ENCODE measurements at places on chromosomes 16 and 17.

DNA sequence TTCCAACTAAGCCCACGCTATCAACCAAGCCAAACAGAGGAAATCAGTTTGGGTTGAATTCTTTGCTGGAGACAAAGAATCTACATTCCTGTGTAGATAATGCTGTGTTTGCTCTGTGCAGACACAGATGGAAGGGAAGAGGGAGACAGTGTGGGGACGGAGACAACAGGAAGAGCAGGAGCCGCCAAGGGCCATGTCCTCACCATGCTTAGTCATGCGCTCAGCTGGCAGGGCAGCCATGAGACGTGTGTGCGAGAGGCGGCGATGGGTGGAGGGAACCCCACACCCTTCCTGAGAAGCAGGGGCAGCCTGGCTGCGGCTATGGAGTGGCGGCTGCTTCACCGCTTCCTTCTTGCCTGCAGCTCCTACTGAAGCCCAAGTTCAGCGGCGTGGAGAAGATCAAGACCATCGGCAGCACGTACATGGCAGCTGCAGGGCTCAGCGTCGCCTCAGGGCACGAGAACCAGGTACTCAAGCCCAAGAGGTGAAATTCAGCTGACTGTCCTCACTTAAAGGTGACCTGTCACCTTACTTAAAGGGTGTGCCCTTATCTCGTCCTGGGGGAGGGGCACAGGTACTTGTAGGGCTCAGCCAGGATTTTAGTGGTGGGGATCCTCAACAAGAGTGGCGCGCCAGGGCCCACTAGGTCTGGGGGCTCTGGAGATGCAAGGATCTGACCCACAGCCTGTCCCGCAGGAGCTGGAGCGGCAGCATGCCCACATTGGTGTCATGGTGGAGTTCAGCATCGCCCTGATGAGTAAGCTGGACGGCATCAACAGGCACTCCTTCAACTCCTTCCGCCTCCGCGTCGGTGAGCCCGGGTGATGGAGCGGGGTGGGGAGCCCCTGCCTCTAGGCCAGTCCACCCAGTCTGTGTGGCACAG is 47.5 kb downstream of the ADCY7 start:
- DNase-seq, result peak; percentile 60

GRCh38 chr17:63682981-63683380 is 16.9 kb downstream of the LIMD2 start:
- no peak for DNase-seq

GRCh38 chr17:42409523-42410318 is 13.3 kb downstream of the CAVIN1 start:
- DNase-seq, result no peak

GRCh38 chr17:7916385-7916682 is 245 bp upstream of the RNF227 start:
- DNase-seq, result no peak

DNA sequence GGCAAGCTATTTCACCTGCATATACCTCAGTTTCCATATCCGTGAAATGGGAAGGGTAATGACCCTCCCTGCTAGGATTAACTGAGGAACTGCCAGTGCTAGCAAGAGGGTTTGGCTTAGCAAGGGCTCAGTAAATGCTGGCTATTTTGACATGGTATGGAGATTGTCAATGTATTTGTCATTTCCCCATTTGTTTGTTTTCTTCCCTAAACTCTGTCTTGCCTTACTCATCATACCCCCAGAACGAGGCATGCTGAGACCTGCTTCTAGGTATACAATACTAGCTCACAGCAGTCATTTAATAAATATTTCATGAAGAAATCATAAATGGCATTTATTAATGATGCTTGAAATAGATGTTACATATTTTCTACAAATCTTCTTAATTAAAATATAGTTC is 124.0 kb downstream of the DYNLRB2 start:
- DNase-seq, result no peak

DNA sequence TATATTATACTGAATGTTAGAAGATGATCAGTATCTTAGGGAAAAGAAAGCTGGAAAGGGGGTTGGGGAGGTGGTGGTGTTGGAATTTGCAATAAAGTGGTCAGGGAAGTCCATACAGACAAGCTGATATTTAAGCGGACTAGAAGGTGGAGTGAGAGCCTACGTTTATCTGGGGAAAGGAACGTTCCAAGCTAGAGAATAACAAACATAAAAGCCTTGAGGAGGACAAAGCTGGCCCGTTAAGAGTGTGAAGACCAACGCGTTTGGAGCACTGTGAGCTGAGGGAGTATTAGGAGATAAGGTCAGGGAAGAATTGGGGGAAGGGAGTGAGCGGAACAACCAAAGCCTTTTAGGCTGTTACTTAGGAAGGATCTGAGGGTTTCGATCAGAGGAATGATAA is 1.4 kb downstream of the DDX42 start:
- DNase-seq, result no peak

- DNase-seq, result no peak
These were observed 91.1 kb downstream of the SSH2 start for GRCh38 chr17:29838961-29839360.

- DNase-seq, result no peak
These were observed 12.6 kb downstream of the PHB1 start for GRCh38 chr17:49401971-49402611.

DNA sequence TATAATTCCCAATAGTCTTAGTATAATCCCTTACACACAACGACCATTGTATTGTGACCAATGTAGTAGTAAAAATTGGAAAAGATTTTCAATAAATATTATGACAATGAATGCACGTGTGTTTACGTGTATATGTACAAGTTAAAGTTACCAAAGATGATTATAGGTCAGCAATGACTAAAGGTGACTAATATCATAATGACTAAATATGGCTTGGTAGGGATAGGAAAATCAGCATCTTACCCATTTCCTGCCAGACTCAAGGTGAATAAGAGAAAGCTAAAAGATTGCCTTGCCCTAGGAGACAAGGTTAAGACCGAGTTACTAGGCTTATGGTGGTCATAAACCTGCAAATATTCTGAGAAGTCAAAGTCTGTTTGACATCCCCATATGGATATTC is 34.4 kb downstream of the CPD start:
- DNase-seq, result no peak

- DNase-seq, result no peak
These were observed 36.3 kb downstream of the MYO15A start for GRCh38 chr17:18144855-18145254.

GRCh38 chr16:86321491-86321890 is 188.8 kb upstream of the FOXF1 start:
- no peak for DNase-seq

DNA sequence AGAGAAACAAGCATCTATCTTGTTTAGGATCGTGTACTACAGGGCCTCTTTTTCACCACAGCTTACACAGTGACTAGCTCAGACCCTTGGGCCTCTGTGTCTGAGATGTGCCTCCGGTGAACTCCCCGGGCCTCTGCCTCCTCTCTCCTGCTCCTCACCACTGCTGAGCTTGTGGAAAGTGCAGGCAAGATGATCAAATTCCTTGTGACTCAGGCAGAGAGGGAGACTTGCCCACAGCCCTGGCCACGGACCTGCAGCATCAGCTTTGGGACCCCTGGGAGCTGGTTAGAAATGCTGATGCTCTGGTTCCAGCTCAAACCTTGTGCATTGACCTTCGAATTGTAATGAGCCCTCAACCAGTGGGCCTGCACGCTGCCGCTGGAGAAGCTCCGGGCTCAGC is 79.8 kb downstream of the ZDHHC7 start:
- no peak for DNase-seq

DNA sequence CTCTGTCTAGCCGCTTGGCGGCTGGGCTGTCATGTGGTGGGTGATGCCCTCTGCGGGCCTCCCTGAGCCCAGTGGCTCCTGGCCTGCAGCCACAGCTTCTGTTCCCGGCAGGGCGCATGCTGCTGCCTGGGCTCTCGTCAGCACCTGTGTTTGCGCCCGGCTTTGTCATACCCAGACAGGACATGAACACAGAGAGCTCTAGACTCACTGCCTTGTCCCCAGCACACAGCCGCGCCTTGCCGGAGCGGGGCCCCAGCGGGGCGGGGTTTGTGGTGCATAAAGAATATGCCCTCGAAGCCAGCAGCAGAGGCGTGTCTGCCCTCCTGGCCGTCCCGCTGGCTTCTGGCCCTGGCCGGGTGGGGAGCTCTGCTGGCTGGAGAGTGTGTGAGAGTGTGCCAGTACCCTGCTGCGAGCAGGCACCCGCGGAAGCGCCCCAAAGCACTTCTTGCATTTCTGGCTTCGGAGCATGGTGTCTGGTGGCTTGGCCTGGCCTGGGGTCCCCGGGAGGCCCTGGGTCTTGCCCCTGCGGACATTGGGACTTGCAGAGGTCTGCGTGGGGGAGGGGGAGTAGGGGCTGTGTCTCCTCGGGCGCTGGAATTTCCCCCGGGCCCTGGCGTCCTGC is 14.4 kb downstream of the ASPSCR1 start:
- no peak for DNase-seq

GRCh38 chr17:71760062-71760720 is 360.6 kb upstream of the SOX9 start:
- DNase-seq, result no peak

DNA sequence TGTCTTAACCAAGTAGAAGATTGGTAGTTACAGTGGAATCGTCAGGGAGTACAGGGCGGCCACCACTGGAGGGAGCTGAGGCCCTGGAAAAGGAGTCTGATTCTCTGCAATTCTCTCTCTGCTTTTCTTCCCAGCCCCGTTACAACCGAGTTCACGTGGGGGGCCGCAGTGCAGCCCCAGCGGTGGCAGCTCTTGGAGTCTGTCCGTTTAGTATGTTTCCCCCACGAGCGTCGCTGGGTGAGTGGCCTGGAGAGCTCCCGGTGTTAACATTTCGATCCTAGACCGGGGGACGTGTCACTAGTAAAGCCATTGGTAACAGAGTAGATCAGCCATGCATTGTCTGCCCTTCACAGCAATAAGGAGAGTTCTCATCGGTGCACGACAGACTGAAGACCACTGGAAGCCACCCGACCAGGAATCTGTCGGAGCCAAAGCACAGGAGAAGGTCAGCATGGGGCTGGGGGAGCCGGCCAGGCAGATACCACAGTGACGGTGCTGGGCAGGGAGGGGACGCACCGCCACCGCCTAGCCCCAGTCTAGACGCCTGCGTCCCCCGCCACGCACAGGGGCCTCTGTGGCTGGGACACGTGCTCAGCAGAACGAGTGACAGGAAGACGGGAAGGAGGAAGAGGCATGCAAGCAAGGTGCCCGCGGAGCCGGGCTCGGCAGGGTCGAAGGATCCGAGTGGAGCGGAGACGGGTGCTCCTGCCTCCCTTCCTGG is 15.7 kb downstream of the SLC16A3 start:
- DNase-seq, result peak; percentile 60

DNA sequence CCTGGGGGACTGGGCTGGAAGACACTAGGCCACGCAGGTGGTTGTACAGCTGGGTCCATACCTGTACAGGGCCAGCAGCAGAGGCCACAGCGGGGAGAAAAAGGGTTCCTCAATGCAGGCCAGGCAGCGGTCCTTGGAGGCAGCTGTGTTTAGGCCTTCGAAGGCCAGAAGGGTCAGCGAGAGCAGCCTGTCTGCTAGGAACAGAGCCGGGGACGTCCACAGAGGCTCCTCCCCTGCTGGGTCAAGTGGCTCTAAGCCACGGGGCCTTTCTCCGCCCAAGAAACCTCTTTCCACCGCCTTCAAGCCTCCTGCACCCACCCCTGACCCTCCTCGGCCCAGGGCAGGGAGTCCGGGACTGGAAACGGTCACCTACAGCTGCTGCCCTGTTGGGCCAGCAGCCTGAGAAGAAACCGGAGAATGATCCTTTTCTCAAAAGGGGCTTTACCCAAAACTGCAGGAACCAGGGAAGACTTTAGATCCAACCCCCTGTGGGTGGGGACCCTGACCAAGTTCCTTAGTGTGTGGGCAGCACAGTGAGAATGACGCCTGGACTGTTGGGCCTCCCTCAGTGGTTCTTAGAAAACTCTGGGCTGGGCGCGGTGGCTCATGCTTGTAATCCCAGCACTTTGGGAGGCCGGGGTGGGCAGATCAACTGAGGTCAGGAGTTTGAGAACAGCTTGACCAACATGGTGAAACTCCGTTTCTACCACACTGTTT is 8.4 kb upstream of the SPATA2L start:
- DNase-seq, result no peak

DNA sequence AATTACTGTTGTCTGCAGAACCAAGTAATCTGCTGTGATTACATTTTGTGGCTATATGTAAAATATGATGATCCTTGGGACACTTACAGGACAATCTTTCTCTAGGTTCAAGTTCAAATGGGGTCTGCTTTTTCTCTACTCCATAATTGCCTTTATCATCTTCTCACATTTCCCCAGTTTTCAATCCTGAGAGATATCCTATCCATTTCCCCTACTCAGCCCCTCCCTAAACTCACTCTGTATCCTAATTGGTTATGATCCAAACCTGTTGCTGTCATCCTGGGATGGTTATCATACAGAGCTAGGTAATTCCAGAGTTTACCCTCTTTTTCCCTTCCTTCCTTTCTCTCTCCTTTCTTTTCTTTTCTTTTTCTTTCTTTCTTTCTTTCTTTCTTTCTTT is 100.5 kb upstream of the ELAC2 start:
- no peak for DNase-seq

GRCh38 chr17:55273579-55274354 is 9.0 kb downstream of the HLF start:
- no peak for DNase-seq

DNA sequence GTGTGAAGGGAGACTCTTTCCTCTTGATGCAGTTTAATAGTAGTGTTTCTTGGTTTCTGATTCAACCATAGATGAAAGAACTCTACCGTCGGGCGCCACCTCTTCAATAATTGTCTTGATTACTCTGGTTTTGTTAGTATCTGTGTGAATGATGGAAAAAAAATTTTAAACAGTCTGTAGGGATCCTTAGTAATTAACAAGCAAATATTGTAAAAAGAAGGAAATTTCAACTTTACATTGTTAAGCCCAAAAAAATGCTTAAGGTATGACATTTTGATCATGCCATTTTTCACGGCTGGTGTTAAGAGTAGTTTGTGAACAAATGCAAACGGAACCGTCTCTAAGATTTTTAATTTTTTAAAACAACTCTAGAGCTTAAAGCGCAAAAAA is 4.1 kb downstream of the KRT10 start:
- no peak for DNase-seq

DNA sequence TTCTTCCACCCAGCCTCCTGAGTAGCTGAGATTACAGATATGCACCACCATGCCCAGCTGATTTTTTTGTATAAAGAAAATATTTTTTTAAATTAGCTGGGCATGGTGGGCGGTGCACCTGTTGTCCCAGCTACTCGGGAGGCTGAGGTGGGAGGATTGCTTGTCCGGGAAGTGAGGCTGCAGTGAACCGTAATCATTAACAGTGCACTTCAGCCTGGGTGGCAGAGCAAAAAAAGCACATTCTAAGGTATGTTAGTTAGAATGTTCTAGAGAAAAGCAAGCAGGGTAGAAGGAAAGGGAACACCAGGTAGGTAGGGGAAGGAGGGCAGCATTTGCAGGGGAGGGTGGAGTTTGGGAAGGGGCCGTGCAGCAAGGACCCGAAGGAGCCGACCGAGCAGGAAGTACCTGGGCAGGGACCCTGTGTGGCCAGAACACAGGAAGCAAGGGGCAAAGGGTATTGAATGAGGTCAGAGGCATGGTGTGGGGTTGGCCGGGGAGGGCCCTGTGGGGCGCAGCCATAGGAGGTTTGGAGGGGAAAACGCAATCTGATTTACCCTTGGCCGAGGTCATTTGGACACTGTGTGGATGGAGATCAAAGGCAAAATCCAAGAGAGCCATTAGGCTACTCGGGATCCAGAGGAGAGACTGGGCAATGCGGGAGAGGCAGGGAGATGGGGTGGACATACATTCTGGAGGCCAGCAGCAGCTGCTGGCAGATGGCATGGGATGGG is 2.3 kb downstream of the C17orf99 start:
- DNase-seq, result no peak

All from activated T-cell treated with anti-CD3 and anti-CD28 coated beads, Interleukin-2, amount 50 U/mL, for 48 hours (primary cell).